ENCODE measurements at places on chromosomes 5 and 9.
A peak's percentile ranks its signal among the peaks of the same experiment; 100 is the strongest.

DNA sequence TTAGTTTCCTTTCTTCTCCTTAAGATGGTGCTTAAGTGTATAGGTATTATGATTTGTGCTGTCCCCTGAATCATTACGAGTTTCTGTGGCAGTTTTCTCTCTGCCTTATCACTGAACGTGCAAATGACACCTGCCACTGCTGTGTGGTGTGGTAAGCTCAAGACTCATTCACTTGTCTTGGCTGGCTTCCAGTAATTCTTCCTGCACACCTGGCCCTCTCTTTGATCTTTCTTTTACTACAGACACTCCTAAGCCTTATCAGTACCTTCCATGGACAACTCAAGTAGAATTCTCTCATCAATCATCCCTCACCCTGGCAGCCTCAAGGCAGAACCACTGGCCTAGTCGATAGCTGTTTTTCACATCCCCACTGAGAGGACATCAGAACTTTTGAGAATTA is 82.6 kb upstream of the ADAMTS19 start:
- DNase-seq, result no peak

DNA sequence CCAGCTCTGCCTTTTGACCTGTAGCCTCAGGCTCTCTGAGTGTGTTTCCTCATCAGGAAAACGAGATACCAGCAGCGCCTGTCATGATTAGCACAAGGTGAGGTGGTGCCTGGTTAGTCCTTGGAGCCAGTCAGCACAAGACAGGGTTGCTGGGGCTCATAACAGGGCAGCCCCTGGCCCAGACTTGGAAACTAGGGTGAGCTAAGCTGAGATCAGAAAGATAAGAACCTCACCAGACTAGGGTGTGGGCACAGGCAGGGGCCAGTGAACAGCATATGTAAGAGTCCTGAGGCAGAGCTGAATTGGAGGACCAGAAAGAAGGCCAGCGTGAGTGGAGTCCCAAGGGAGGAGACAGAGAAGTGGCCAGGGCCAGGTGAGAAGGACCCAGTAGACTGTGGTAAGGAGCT is 42.7 kb upstream of the FUBP3 start:
- DNase-seq, result no peak

DNA sequence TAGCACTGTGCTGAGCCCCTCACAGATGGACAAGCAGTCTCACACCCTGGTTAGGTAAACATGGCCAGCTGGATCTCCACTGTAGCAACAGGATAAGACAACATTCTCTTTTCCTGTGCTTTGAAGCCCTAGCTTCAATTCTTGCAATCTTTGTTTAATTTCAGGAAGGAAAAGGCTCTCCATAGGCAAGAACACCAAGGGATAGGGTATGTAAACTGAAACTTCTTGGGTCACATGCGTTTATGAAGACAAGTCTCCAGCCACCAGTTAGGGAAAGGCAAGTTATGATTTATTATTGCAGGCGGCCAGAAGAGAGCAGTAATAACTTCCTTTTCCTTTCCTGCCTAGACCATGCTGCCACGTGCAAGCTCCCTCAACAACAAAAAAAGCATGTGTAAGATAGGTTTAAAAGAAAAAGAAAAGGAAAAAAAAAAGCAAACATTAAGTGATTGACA is 50.1 kb upstream of the POU5F2 start:
- DNase-seq, result peak; percentile 8

- no peak for DNase-seq
Observed at GRCh38 chr5:125595845-125596244, 827.4 kb upstream of the GRAMD2B start.

- DNase-seq, result no peak
Observed at GRCh38 chr5:100634937-100635534, 99.9 kb downstream of the FAM174A start.

DNA sequence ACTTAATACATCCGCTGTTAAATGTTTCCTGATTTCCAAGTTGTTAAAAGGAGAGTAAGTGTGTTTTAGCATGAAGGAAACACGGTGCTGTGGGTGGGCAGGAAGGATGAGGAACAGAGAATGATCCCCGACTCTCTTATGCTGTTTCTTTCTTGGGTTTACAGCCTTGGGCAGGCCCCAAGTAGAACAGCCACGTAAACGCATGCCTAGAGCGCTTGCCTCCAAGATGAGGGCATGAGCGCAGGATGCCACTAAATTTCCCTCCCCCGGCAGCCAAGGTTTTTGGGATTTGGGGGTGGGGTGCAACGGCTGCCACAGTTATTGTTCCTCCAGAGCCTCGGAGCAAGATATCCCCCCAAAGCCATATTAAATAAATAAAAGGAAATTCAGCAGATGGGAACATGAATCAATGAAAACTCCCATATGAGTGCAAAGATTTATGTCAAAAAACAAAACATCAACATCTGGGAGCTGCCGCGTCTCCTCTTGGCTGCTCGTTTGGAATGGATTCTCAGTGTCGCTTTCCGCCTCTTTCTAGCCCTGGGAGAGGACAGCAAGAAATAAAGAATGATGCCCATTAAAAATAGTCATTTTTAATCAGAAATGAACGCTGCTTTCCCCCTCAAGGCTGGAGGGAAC is 10.0 kb upstream of the DELE1 start:
- DNase-seq, result peak; percentile 22

DNA sequence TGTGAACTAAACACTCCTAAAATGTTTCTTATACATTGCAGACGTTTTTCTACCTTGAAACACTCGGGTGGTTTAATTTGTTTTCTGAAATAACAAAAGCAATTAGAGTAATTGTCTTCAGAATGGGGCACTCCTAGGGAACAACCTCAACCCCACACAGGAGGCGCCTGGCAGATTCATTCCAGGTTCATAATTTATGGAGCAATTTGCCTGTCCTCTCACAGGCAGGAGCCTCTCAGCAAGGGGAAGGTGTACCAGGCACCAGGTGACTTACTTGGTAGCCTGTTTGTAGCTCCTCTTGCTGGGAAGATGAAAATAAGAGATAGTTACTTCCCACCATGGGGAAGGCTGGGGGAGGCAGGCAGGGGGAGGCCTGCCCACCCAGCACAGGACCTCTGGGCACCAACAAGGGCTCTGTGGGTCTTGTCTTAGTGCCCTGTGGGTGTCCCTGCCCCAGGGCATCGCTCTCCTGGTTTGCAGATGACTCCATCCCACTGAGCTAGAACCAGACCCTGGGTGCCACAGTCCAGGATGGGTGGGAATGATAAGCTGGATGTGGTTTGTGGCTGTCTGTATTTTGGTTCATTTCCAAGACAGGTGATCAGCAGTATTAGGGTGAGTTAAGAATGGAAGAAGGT is 144.4 kb downstream of the FSTL4 start:
- DNase-seq, result no peak

- DNase-seq, result no peak
Observed at GRCh38 chr9:128370367-128370751, 815 bp upstream of the URM1 start.

DNA sequence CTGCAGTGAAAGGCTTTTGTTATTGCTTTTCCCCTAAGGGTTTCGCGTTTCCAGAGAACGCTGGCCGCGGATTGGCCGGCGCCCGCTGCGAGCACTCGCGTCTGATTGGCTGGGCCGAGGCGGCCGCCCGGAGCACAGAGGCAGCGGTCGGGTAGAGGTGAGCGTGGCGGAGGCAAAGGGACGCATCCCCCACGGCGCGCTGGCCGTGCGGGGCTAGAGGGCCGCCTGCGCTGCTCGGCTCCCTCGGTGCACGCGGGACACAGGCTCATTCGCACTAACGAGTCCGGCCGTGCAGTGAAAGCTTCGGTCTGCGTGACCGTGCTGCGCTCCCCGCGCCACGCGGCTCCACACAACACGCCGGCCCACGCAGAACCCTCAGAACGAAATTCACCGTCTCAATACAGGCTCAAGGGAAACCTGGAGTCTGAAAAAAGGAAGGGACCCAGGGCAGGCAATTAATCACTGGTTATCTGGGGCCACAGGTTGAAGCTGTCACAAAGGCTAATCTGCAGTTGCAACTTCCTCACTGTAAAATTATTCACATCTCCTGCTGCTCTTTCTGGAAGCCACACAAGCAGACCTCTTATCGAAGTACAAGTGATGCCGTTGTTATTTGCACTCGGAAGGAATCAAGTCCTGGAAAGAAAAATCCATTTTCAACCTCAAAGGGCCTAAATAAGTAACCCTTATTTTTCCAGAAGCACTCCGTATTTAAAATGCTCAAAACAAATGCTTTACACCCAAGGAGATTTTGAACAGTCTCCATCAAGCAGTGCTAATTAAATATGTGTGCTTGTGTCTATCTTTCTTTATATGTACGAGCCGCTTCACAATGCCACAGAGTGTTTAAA is 94.6 kb downstream of the ZNF608 start:
- DNase-seq, result peak; percentile 80

- no peak for DNase-seq
Observed at GRCh38 chr5:147963948-147964693, 57.8 kb upstream of the C5orf46 start.

DNA sequence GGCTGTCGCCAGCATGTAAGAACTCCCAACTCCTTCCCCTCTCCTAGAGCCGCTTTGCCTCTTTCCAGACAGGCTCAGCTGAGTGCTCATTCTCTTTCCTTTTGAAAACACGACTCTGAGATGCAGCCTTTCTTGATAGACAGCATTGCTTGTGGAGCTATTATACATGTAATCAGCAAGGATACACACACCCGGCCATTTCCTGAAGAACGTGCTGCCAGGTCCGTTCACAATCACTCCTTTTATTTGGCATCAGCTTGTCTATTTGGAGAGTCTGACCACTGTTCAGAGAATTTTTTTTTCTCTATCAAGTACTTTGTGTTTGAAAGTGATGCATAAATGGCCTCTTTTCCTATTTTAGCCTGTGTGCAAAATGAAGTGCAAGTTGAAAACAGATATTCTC is 328.7 kb downstream of the MARCHF11 start:
- no peak for DNase-seq

- DNase-seq, result no peak
Observed at GRCh38 chr9:127543973-127544533, 68.0 kb upstream of the STXBP1 start.

GRCh38 chr5:34411470-34412346 is 244.4 kb upstream of the RAI14 start:
- peak; percentile 90 for DNase-seq

DNA sequence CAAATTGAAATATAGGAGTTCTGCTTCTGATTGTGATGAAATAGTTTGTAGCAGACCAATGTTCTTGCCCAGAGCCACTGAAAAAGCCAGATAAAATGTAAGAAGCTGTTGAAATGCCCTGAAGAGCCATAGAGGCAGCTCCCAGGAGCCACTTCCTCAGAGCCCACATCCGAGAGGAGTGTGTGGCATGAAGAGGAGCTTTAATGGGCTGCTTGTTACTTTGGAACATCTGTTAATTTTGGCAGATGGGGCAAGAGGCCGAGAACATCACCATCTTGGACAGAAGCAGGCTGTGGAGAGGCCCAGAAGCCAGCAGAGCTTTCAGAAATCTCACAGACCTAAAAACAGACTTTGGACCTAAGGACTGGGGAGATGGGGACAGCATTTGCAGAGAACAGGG is 370.8 kb downstream of the GADD45G start:
- DNase-seq, result peak; percentile 65

GRCh38 chr5:24065779-24066178 is 558.4 kb downstream of the PRDM9 start:
- DNase-seq, result no peak

GRCh38 chr9:127450243-127450760 is 904 bp downstream of the RPL12 start:
- no peak for DNase-seq

DNA sequence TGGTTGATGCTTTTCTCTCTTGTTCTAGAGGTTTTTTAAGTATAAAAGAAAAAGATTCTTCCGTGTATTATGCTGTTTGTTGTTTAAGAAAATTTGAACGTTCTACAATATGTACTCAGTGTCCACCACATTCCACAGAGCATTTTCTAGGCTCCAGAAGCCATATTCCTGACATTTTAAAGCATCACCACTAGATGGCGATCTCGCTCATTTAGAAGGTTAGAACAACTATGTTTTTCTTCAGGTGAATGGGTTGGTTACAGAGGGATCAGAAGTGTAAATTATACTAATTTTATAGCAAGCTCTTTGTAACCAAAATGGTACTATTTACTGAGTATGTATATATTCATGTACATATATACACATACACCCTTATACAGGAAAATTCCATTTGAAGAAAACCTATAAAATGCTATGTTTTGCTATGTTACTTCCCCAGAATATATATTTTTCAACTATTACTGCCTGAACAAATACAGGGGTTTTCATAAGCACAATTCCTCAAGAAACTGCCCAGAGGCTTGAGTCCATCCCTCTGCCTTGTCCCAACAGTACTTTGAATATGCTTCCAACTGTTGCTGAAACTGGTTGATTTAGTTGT is 284.3 kb downstream of the CCDC171 start:
- peak; percentile 48 for DNase-seq

DNA sequence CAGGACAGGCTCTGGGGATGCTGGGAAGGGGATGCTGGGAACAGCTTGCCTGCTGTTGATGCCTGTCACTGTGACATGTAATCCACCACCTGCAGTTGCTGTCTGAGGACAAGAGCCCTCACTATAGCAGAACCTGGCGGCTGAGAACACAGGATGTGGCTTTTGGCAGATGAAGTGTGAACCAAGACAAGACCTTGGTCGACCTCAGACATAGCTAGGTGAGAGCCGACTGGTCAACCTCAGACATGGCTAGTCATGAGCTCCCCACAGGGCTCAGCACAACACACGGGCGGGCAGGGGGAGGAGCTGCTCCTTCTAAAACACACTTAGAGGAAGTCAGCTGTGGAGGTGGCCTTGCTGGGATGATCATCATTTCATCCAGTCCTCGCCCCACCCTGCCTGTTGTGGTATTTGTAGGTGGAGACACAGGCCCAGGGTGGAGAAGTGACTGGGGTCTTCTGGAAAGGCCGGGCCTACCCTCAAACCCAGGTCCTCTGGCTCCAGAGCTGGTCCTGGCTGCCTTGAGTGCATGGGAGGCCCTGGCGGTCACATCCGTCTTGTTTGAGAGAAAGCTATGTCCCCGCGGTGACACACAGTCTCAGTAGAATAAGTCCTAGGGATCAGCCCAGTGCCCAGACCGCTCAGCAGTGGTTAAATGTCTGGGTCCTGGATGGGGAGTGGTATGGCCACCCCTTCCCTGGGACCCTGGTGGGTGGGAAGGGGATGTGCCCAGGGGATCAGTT is 6.1 kb downstream of the SUSD3 start:
- peak; percentile 88 for DNase-seq

DNA sequence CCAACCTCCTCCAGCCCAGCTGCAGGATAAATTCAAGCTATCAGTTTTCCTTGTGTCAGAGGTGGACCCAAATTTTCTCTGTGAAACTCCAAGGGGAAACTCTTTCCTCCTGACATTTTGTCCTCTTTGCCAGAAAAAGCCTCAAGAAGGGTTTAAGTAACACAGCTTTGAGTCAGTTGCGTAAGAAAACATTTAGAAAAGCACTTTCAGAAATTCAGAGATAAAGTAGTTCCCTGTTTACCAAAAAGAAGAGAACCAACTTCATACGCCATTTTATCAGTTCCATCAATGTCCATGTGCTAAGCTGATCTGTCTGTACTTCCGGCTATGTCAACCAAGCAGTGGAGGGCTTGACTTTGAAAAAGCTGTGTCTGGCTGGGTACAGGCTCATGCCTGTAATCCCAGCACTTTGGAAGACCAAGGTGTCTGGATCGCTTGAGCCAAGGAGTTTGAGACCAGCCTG is 19.9 kb upstream of the SUSD1 start:
- DNase-seq, result no peak

- no peak for DNase-seq
Observed at GRCh38 chr9:81145331-81145963, 543.9 kb downstream of the TLE1 start.

GRCh38 chr5:10233505-10233904 is 16.2 kb downstream of the ATPSCKMT start:
- DNase-seq, result peak; percentile 28

GRCh38 chr5:124628721-124629596 is 117.5 kb downstream of the ZNF608 start:
- DNase-seq, result no peak
